ENCODE measurements at places on chromosomes 5 and 9.

DNA sequence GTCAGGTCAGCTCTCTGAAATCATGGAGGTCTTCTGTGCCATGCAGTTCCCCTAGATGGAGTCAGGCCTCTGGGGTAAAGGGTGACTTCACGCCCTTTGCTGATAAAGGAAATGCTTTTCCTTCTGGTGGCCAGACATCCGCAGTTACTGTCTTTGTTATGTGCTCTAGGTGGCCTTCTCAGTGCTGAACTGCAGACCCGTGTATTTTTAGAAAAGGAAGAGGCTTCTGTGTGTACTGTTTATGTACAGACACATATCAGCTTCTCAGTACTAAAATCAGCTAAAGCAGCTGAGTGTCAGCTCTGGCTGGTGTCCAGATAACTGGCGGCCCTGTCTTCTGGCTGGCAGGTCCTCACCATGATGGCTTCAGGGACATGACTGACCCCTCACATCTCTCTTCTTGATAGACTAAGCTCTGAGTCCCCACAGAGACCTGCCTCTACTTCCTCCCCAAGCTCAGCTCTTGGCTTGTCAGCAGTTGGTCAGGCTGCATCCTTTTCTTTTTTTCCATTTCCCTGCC is 75.3 kb downstream of the ARHGAP26 start:
- no peak for DNase-seq

GRCh38 chr9:134592018-134592818 is 49.4 kb upstream of the COL5A1 start:
- DNase-seq = no peak

GRCh38 chr9:114652776-114653555 is 4.6 kb downstream of the TEX53 start:
- DNase-seq = no peak

DNA sequence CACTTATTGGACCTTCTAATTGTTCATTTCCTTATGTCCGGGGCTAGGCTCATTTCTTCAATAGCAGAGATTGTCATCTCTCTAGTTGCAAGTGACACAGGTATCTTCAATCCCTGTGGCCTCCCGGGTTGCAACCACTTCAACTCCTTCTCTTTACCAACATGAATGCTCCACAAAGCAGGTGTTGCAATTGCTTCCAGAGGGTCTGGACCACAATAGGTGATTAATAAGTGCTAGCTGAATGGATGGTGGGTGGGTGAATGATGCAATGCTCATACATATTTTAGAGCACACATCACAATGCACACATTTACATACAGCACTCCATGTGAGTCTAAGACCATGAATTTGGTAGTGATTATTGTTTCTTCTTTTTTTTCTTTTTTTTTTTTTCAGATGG is 2.6 kb downstream of the CEMIP2 start:
- DNase-seq = no peak

- DNase-seq = no peak
Measured at GRCh38 chr5:55650386-55650785, 61.7 kb downstream of the SLC38A9 start.

DNA sequence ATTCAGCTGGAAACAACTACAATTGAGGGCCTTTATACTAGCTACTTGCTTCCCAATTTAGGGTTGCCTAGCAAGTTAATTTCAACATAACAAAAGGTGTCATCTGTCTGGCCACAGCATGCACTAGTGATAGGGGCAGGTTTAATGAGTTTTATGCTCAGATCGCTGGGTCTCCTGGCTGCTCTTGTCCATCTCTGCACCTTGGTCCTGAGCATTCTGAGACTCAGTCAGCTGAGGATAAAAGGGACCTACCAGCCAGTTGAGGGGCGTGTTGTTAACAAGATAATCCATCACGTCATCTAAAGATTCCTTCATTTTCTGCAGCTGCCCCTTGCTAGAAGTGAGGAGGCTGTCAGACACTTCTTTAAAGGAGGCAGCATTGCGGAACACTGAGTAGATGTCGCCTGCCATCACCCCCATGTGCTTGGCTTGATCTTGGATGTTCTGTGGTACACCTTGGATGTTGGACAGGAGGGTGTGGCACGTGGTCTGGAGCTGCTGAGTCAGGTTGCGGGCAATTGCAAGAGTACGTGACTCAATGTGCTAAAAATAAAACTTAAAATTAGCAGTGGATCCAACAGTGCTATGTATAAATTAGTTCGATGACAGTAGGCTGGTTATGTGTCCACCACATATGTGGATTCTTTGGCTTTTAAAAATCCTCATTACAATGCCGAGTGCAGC is 11.0 kb downstream of the PLIN2 start:
- no peak for DNase-seq

DNA sequence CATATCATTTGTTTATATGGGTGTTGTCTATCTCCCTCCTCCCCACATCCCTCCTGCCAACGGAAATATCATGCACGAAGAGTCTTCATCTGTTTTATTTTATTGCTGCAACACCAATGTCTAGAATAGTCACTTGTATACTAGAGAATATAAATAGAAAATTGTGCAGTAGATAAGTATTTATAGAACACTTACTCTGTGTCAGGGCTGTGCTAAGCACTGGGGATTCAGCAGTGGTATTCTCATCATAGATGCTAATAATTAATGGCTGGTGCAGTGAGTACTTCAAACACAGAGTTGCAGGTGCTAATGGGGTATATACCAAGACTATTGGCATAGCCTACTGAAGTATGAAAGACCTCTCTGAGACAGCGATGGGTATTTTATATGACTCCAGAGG is 353.5 kb upstream of the CDH6 start:
- DNase-seq = no peak
